ENCODE measurements at places on chromosomes 3 and 15.

DNA sequence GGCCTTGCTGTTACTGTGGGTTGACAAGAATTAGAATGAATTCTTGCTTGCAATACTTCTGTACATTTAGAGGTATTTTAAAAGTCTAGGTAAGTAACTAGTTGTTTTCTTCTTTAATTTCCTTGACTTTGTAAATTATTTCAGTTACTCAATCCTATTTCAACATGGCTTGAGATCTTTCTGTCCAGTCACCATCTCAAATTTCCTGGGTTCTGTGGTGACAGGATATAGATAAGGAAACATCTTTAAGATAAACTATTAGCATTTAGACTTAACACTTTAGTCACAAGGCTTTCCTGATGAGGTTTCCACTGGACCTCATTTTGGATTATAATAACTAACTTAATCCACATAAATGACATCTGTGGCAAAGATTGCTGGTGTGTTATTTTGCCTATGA is 195.9 kb upstream of the DPH6 start:
- DNase-seq: no peak

DNA sequence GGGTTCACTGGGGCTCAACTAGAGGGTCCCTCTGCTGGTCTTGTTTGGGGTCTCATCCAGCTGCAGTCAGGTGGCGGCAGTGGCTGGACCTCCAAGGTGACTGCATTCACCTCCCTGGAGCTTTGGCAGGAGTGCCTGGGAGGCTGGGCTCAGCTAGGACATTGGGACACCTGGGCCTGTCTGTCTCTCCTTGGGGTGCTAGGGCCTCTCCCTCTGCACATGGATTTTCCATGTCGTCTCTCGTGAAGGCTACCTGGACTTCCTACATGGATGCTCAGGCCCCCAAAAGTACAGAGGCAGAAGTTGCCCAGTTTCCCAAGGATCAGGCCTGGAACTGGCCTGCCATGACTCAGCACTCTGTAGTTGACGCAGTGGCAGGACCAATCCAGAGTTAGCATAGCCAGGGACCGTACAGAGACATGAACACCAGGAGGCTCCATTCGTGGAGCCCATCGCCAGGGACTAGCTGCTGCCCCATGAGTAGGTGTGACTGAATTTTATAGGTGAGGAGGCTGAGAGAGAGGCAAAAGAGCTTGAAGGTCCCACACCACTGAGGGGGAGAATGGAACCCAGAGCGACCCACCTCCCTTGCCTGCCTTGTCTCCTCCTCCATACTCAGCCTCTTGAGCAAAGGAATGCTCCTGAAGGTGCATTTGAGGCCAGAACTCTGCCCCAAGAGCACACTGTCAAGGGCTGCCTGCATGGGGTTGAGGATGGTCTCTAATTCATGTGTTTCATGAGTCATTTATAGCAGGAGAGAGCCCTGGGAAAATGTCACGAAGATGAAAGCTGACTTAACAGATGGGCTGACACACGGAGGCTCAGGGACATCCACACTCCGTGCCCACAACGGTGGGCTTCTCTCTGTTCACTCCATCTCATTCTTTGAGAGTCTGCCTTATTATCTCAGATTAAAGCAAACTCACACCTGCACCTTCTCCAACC is 13.0 kb upstream of the ALDH1A3 start:
- DNase-seq: no peak

DNA sequence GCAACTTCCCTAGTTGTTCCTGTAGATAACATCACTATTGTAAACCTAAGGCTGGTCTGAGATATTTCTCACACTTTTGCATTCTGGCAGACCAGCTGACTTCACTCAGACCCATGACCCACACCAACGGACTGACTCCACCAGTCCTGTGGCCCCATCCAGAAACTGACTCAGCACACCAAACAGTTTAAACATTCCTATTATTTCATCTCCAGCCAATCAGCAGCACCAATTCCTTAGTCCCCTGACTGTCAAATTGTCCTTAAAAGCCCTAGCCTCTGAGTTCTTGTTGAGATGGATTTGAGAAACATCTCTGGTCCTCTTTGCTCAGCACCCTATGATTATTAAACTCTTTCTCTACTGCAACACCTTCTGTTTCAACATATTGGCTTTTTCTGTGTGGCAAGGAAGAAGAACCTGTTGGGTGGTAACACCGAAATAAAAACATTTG is 12.2 kb upstream of the IDH2 start:
- no peak for DNase-seq

DNA sequence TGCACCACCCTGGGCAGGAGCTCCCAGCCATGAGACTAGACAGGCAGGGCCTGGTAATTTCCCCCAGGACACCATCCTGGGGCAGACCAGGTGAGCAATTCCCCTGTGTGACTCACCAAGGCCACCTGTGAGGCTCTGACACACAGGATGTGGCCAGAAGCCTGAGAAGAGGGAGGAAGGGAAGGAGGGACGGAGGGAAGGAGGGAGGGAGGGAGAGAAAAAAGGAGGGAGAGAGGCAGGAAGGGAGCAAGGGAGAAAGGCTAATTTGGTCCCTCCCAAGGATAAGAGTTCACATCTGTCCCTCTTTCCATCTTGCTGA is 25.9 kb downstream of the WNT7A start:
- no peak for DNase-seq

- DNase-seq: no peak
Observed at GRCh38 chr15:39454189-39454986, 126.5 kb upstream of the THBS1 start.

DNA sequence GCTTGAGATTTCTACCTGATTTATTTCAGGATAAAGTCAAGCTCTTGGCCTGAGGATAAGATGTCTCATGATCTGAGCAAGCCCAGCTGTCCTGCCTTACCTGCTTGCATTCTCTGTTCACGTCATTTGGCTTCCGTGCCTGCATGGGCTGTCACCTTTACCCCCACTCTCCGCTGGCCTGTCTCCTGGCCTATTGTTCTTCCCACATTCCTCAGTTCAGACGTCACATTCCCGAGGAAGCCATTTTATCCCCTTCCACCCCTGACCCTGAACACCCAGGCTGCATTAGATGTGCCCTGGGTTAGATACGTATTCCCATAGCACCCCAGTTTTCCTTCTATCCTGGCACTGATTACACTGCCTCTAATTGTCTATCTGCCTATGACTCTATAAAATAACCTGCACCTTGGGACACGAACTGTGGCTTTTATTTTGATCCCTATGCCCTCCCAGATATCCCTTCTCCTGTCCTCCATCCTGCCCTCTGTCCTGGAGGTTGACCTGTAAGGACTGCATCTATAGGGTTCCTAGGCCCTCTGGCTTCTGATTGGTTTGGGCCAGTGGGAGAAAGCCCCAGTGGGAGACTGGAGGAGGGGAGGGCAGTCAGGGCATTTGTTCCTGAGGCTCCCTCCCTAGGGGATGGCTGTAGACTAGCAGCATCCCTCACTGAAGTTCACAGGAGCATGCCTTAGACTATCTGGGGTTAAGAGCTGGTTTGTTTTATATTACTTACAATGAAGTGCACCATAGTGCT is 19.2 kb upstream of the UBE2Q2 start:
- no peak for DNase-seq

DNA sequence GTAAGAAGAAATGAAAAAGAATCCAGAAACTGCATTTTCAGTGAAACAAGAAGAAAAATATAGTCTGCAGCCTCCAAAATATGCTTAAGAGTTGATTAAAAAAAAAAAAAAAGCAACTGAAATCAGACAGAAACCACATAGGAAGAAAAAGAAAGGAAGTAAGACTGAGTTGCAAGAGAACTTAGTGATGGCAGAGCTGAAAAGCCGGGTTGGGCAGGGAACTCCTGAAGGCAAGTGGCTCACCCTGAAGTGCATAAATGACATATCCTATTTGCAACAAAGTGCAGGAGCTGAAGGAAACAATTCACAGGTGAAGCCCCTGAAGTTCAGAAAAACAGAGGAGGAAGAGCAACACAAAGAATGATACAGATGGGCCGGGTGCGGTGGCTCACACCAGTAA is 108.8 kb upstream of the SLC25A36 start:
- DNase-seq: no peak

- no peak for DNase-seq
Observed at GRCh38 chr3:72776-73175, 123.8 kb upstream of the CHL1 start.

GRCh38 chr15:85973584-85974347 is 105.9 kb upstream of the AGBL1 start:
- no peak for DNase-seq

GRCh38 chr15:95121191-95121590 is 889.8 kb downstream of the MCTP2 start:
- DNase-seq: no peak

DNA sequence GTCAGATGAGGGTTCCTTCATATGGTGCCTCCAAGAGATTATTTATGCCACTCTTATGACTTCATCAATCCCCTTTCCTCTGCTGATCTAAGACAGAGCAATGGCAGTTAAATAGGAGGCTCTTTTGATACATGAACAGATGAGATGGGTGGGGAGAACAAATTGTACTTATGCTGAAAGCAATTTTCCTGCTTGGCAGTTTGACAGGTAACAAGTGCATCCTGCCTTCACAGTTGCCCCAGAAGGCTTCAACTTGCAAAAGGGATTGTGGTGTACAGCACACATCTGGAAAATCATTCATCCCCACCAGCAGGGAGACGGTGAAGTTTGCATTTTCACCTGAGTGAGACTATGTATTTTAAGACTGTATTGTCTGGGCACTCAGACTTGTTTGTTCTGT is 27.3 kb downstream of the ENTPD3 start:
- DNase-seq: no peak

GRCh38 chr3:70108072-70108471 is 108.5 kb downstream of the SAMMSON start:
- DNase-seq: no peak

GRCh38 chr3:100613721-100614390 is 4.5 kb downstream of the ADGRG7 start:
- DNase-seq: no peak

GRCh38 chr15:91186904-91187656 is 87.0 kb downstream of the SV2B start:
- DNase-seq: no peak

DNA sequence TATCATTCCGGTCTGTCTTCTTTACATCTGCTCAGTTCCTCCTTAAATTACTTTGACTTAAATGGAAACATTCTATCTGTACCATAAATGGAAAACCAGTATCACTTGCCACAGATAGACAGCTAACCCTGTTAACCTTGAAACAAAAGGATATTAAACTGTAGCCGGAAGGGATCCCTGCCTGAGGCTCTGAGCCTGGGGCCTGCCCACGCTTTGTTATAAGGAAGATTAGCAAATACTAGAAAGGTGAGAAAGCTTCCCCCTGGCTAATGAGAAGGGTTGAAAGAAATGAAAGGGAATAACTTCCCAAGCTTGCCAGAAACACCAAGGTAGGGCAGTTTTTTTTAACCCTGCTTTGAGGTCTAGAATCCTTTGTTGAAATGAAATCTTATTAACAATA is 927.6 kb downstream of the FHIT start:
- DNase-seq: no peak

- no peak for DNase-seq
Observed at GRCh38 chr15:48392356-48392755, 61.1 kb downstream of the DUT start.

DNA sequence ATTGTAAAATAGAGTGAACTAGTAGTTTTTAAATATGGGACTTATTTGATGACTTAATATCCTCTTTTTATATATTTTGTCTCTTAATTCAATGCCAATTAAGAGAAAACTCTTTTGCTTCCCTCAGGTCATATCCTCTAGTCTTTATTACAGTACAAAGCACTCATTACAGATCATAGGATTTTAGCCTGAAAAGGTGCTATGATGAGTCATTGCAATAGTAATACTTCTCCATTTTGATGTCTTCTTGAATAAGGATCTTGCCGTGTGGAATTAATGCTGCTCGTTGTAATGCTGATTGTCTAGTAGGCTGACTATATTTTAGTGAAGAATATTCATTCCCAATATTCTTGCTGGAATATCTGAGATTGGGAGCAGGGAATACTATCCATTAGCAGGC is 612.2 kb upstream of the GOLIM4 start:
- DNase-seq: no peak

DNA sequence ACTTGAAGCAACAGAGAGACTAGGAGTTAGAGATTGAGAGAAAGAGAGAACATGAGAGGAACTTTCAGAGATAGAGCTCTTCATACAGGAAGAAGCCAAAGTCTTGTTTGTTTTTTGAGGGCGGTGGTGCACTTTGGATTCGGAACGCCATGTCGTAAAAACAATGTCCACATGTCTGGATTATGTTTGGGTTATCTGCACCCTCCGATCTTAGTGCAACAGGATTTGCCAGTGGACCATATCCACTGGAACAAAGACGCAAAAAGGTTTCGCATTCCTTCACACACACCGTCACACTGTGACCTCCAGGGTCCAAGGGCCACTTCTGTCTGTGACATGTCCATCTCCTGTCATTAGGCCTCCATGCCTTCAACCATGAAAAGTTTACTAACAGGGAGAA is 141.8 kb upstream of the ATP11B start:
- DNase-seq: no peak

DNA sequence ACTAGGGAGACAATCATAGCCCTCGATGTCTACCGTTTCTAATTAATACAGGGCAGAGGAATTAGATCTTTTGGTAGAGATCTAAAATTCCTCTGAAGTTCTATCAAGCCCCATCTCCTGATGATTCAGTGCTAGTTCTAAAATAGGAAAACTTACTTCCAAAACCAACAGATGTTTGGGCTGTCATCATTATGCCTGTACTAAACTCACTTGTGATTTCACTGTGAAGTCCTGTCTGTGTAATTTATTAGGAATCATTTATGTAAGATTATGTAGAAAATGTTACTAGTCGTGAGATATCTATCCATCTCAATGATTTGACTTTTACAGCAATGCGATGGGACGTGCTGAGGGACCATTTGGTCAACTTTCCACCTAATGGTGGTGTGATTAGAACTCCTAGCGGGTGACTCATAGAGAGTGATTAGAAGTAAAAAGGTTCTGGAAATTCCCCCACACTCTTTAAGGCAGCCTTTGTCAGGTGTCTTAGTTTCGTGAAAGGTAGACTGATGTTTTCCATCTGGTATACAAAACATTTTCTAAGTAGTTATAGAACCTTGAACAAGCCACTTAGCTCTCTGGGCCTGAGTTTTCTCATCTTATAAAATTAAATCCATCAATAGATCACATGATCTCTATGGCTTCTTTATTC is 34.2 kb downstream of the LIPC start:
- no peak for DNase-seq

- DNase-seq: no peak
Observed at GRCh38 chr3:18426597-18427193, 1.6 kb upstream of the SATB1 start.

- DNase-seq: no peak
Observed at GRCh38 chr3:149042789-149043386, 43.4 kb downstream of the HLTF start.

DNA sequence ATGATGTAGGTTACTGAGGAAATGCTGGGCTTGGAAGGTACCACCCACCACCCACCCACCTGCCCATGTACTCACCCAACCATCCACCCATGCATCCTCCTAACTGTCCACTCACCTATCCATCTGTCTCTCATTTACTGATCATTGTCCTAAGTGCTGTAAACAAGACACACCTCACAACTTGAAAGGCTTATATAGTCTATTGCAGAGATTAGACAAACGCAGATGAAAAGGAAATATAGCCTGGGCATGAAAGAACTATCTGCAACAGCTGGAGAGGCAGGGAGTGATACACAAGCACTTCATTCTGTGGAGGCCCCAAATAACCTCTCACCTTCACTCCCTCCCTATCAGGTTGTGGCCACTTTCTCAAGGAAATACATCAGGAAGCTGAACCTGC is 54.0 kb downstream of the DAPK2 start:
- no peak for DNase-seq

Data from stimulated activated CD8-positive, alpha-beta memory T cell treated with anti-CD3 and anti-CD28 coated beads, Interleukin-7, amount 100 ng/mL, for 1 hour (primary cell).